Bronchial epithelial cell (primary cell): ENCODE measurements at places on chromosomes 3 and 15. TPM values are rescaled to one million over a fixed set of nuclear protein-coding genes. Genes with fewer than 3 reads are reported as not detected.

The CFAP100 gene
- total RNA-seq = not detected in 2 replicates

DNA sequence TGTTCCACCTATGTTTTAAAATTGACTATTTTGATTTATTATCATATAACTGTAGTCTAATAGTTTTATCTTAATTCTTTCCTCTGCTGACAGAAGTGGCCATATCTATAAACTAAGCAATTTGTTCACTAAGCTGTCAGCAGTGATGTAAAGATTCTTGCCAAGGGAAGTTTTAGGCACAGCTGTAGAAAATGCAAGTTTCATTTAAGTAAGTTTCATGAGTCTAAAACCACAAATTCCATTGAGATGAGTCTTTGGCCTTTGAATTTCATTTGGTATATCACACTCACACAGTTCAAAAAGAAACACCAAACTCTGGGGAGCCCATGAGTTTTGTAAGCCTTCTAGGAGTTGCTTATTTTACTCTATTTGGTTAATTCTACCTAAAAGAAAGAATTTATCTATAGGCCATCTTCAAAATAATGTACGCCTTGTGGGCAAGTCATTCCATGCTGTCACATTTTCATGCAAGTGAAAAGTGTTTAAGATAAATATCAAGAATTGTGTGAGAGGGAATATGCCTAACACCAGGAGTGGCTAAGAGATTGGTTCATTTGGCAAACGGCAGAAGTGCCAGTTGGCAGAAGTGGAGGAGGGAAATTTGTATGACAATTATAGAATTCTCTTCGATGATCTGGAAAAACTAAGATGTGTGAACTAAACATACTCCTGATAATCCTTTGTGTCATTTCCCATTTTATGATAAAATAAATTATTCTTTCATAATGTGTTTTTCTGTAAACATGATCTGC lies 292.9 kb downstream of the ZIC4 start:
- DNase-seq = peak; percentile 49

GRCh38 chr3:41234823-41235721 lies 35.8 kb downstream of the CTNNB1 start:
- DNase-seq = no peak

DNA sequence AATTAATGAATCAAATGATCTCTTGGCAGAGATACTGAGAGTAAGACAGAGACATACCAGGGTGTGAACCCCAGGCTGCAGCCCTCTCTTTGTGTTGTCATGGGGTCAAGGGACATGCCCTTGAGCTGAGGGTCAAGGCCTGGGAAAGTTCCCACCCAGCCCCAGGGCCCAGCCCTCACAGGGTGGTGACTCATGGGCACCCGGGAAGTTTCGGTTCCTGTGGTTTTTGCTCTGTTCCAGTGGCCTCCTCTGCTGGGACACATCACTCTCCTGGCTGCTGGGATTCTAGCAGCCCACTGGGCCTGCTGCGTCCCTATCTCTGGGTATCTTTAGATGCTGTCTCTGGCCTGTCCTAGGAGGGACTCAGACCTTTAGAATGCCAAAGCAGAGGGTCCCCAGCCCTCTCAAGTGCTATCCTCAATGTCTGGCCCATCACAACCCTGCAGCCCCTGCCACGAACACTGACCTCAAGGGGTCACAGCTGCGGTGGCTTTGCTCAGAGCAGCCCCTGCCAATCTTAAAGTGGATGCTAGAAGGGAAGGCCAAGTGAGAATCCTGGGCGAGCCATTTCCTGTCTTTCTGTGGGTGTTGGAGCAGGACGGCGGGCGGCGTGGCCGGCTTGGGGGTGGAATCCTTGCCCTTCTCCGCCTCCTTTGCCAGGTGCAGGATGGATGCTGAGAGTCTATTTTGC lies 148.4 kb upstream of the TLE3 start:
- peak; percentile 63 for DNase-seq

The TF gene
- total RNA-seq = under 0.01 and 0.13 TPM in 2 replicates

- DNase-seq = no peak
Measured at GRCh38 chr3:23815879-23816278, 10.1 kb downstream of the UBE2E1 start.
